ENCODE measurements at places on chromosomes 16 and 17.
A peak's percentile ranks its signal among the peaks of the same experiment; 100 is the strongest.

DNA sequence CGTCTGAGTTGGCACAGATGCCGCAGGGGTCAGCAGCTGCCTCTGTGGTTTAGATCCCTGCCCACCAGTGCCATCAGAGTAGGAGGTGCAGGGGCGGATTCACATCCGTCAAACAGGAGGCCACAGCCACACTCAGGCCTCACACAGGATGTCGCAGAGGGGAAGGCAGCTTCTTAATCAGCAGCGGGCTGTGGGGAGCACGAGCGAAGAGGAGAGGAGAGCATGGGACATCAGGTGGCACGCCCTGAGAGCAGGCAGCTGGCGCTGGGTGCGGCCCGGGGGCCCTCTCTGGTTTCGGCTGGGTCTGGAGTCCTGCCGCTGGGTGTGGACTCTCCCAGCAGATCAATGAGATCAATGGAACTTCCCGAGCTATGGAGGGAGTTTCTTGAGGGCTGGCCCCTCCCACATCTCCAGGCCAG, 9.6 kb downstream of the LLGL2 start:
- peak; percentile 88 for DNase-seq

DNA sequence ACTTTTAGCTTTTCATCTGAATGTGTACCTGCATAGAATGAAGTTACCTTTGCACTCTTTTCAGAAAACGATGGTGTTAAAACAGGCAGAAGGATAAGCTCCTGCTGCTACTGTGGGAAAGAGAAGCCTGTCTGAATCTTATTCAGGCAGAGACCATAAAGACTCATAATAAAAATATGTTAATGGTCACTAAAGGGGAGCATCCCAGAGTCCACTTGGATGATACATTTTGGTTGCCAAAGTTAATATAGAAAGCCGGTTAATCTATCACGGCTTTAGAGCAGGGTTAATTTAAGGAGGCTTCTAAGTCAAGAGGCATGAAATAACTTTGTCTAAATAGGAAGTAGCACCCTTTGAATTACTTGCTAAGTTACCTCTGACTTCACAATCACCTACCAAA, 2.9 kb downstream of the MARCHF10 start:
- DNase-seq, result no peak

DNA sequence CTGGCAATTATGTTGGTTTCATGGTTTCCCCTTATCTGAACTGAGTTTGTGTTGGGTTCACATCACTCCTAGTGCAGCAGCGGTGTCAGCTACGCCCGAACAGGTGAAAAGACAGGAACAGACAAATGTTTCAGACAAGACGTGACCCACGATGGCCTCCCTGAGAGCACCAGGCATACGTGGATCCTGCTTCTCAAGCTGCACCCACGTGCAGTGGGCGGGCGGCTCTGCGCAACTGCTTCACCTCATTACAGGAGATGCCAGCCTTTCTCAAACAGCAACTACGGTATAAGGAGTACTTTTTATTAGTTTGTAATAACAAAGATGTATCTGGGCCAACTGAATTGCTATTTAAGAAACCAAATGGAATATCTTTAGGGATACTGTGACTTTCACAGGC, 32.8 kb upstream of the SLC38A8 start:
- no peak for DNase-seq

- no peak for DNase-seq
These were observed 49.4 kb downstream of the COG7 start for GRCh38 chr16:23403547-23403946.

DNA sequence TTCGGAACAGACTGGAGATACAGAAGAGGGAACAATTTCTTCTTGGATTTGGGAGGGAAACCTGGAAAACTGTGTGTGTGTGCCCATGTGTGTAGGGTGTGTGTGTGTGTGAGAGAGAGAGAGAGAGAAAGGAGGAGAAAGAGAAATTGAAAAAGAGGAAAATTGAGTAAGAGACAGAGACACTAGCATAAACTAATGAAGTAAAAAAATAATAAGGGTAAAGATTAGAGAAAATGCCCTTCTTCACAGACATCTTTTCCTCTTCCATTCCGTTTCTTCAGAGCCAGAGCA, 13.9 kb upstream of the HOXB2 start:
- no peak for DNase-seq

DNA sequence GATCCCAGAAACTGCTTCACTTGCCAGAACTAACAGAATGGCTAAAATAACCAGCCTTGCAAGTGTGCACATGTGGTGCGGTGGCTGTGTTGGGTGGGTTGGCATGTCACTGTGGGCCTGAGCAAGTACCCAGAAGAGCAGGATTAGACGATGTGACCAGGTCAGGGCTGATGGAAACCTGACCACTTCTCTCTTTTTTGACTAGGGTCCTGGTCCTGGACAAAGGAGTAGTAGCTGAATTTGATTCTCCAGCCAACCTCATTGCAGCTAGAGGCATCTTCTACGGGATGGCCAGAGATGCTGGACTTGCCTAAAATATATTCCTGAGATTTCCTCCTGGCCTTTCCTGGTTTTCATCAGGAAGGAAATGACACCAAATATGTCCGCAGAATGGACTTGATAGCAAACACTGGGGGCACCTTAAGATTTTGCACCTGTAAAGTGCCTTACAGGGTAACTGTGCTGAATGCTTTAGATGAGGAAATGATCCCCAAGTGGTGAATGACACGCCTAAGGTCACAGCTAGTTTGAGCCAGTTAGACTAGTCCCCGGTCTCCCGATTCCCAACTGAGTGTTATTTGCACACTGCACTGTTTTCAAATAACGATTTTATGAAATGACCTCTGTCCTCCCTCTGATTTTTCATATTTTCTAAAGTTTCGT, 16.7 kb downstream of the ANKRD40 start:
- DNase-seq, result no peak

DNA sequence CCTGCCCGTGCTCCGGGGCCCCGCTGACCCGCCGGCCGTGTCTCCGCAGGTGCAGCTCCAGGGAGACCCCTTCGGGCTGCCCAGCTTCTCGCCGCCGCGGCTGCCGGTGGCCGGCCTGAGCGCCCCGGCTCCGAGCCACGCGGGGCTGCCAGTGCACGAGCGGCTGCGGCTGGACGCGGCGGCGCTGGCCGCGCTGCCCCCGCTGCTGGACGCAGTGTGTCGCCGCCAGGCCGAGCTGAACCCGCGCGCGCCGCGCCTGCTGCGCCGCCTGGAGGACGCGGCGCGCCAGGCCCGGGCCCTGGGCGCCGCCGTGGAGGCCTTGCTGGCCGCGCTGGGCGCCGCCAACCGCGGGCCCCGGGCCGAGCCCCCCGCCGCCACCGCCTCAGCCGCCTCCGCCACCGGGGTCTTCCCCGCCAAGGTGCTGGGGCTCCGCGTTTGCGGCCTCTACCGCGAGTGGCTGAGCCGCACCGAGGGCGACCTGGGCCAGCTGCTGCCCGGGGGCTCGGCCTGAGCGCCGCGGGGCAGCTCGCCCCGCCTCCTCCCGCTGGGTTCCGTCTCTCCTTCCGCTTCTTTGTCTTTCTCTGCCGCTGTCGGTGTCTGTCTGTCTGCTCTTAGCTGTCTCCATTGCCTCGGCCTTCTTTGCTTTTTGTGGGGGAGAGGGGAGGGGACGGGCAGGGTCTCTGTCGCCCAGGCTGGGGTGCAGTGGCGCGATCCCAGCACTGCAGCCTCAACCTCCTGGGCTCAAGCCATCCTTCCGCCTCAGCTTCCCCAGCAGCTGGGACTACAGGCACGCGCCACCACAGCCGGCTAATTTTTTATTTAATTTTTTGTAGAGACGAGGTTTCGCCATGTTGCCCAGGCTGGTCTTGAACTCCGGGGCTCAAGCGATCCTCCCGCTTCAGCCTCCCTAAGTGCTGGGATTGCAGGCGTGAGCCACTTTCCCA, 5.9 kb downstream of the CTF1 start:
- peak; percentile 65 for DNase-seq

DNA sequence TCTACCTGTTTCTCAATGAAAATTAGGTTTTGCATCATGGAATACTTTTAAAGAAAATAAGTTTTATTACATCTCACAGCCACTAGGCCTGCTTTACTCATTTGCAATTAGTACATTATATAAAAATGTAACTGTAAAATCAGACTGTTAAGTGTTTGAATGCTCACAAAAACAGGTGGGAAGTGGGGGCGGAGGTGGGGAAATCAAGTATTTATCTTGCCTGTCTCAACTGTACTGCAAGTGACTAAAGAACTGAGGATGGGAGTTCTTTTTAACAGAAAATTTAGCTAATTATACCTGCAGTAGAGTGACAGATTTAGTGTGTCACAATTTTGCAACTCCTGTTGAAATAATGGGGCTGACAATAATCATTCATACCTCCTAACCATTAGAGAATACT, 34.1 kb downstream of the ITFG1 start:
- no peak for DNase-seq

Data from activated CD4-positive, alpha-beta T cell treated with anti-CD3 and anti-CD28 coated beads, Interleukin-10, Interleukin-2, amounts not matched to agents 100 ng/mL and 50 ng/mL, durations not matched to agents 16 hours and 8 hours (primary cell).